ENCODE measurements at places on chromosomes 16 and 17.
A peak's percentile ranks its signal among the peaks of the same experiment; 100 is the strongest.

GRCh38 chr17:50020841-50021599, 26.0 kb upstream of the DLX3 start:
- no peak for DNase-seq

- DNase-seq, result no peak
Measured at GRCh38 chr16:24975428-24975889, 39.7 kb downstream of the ARHGAP17 start.

DNA sequence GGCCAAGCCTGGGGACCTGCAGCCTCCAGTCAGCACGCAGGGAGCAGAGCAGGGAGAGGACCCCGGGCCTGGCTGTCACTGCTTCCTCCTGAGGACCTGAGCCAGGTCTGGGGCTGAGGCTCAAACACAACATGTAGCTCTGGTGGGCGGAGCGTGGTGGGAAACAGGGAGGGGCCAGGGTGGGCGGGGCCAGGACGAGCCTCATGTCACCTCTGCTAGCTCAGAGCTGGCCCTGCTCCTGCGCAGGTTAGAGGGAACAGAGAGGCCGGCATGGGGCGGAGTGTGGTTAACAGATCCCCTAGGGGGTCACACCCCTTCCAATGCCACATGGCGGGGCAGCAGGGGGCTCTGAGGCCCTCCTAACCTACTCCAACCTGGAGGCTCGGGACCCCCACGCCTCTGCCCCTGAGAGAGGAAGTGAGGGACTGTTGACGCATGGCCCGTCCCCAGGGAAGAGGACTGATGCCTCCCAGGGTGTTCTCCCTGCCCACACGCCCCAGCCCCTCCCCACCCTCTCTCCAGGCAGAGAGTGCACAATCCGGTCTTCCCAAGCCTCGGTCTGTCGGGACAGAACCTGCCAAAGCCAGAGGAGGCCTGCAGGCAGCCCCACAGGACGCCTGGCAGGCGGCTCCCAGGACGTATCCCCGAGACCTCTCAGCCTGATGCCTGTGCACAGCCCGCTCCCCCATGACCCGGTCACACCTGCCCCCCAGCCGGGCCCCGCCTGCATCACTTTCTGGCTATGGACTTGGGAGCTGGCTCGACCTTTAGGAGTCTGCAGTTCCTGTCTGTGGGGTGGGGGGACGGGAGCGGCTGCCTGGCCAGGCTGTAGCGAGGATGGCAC, 15.2 kb downstream of the PIEZO1 start:
- DNase-seq, result no peak

- DNase-seq, result no peak
Measured at GRCh38 chr16:12087901-12088421, 111.4 kb downstream of the SNX29 start.

GRCh38 chr16:90047714-90048346, 28.6 kb upstream of the DBNDD1 start:
- no peak for DNase-seq

GRCh38 chr16:50274326-50275097, 8.2 kb downstream of the ADCY7 start:
- DNase-seq, result no peak

- no peak for DNase-seq
Measured at GRCh38 chr17:8117980-8118768, at the start of gene ALOXE3. Gene ALOXE3 (minus strand): TSS chr17:8118514. CDS start chr17:8117990, 524 bp downstream.

- DNase-seq, result no peak
Measured at GRCh38 chr16:74846714-74847113, 72.1 kb upstream of the FA2H start.

DNA sequence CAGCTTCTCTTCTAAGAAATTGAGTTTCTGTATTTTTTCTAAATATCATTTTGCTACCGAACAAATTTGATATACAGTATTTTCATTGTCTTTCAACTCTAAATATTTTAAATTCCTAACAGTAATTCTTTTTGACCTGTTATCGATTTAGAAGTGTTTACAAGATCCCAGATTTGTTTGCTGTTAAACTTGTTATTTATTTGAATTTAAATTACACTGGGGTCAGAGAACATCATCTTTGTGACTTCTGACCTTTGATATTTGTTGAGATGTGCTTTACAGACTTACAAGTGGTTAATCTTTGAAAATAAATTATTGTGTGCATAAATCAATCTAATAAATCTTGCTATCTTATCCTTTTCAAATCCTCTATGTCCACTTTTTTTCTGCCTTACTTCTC, 94.2 kb downstream of the ARHGAP44 start:
- DNase-seq, result no peak

DNA sequence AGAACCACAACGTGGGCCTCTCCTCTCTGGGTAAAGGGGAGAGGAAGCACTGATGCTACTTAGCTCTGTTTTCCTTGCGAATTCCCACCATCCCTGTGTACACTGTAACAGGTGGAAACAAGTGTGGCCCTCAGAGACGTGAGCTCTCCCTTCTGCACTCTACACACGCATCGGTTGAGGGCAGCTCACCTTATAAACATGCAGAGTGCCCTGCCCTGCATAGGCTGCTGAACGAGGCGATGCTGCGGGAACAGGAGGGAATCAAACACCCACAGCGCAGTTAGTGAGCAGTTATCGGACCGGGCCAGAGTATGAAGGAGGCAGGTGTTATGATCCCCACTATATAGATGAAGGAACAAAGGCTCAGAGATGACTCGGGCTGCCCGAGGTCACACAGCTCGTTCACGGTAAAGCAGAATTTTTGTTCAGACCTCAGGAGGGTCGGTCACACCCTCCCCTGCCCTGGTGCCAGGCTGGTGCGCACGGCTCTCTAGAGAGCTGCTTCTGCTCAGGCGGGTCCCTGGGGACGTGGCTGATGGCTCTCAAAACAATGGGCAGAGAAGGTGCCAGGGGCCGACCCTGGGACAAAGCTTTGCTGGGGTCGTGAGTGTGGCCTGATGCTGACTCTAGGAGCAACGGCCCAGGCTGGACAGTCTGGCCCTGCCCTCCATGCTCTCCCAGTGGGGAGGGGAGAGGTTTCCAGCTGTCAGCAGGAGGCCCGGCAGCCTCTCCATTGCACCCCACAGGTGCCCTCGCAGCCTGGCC, 68.5 kb downstream of the RPH3AL start:
- no peak for DNase-seq

- no peak for DNase-seq
Measured at GRCh38 chr16:29198231-29198630, 208.3 kb downstream of the NPIPB11 start.

DNA sequence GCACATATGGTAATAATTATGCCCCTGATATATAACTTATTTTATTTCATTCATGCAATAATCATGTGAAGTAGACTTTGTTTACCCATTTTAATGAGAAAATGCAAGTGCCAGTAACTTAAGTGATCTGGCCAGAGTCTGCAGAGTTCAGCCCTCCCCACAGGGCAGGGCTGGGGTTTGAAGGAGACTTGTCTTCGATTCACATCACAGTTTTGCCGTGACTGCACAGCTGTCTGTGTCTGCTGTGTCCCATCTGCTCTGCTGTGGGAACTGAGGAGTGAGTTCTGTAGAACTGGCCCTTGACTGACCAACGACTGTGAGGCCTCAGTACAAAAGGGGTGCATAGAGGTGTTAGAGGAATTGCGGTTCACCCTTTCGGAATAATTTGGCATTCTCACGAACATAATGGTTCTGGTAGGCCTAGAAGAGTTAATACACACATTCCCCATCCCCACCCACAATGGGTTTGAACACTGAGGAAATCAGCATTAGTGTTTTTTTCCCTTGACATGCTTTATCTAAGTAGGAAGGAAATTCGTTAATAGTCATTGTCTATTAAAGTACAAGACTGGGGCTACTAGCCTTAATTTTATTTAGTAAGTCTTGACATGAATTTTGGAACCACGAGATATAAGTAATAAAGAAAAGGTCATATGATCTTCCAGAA, 113.6 kb upstream of the MON1B start:
- DNase-seq, result no peak

DNA sequence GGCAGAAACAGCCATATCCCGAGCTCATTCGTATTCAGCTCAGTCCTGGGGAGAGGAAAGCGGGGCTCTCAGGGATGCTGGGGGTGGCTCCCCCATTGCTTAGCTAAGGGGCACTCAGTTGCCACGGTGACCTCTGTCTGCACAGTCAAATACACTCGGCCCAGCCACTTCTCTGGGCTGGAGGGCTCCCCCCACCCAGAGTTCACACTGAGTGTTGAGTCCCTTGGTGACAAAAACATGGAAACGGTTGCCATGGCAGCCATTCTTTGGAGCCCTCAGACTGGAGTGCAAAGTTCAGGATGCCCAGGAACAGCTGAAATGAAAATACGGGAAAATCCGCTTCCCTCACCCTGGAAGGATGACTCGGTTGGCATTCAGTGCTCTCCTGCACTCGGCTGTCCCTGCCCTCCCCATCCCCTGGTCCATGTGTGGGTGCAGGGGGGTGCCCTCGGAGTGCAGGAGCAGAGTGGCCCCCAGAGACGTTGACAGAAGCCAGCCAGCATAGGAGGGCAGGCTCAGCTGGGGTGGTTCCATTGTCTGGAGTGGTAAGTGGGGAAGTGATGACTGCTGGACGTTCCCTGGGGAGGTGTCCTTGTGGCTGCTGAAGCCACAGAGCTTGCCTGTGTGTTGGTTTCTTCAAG, 216.5 kb downstream of the NTN1 start:
- DNase-seq, result no peak

DNA sequence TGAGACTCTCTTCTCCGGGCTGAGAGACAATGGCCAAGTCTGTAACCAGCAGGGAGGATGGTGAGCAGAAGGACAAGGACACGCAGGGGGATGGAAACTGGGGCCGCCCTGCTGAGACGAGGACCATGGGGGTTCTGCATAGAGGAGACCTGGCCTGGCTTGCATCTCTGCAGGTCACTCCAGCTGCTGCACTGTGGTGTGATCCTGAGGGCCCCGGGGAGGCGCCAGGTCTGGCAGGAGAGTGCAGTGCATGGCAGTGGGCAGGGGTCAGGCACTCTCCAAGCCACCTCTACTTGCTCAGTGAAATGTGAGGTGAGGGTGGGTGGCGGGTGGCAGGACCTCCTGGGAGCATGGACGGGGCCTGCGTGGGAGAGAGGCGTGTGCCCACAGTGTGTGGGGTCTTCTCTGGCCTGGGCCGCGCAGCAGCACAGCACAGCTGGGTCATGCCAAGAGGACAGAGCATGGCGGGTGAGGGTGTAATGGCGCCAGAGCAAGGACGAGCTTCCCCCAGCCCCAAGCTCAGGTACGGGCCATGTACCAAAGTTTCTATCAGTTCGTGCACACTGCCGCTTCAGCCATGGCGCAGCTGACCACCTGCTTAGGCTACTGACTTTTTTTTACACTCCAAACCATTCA, 43.1 kb downstream of the KLHDC4 start:
- DNase-seq, result peak; percentile 30

DNA sequence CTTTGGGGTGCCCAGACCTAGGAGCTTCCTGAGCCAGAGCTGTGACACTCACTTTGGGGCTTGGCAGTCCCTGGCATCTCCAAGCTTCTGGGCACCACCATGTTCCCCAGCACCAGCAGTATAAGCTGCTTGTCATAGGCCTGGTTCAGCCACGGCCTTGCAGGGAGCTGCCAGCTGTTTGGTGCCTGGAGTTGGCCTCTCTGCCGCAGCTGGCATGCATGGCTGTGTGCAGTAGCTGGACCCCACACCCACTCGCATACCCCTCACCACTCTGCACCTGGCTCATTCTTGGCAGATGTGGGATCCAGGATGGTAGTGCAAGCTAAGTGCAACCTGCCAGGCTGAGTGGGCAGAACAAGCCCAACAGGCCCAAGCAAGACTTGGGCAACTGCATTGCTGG, 73.4 kb upstream of the BRD7 start:
- no peak for DNase-seq

DNA sequence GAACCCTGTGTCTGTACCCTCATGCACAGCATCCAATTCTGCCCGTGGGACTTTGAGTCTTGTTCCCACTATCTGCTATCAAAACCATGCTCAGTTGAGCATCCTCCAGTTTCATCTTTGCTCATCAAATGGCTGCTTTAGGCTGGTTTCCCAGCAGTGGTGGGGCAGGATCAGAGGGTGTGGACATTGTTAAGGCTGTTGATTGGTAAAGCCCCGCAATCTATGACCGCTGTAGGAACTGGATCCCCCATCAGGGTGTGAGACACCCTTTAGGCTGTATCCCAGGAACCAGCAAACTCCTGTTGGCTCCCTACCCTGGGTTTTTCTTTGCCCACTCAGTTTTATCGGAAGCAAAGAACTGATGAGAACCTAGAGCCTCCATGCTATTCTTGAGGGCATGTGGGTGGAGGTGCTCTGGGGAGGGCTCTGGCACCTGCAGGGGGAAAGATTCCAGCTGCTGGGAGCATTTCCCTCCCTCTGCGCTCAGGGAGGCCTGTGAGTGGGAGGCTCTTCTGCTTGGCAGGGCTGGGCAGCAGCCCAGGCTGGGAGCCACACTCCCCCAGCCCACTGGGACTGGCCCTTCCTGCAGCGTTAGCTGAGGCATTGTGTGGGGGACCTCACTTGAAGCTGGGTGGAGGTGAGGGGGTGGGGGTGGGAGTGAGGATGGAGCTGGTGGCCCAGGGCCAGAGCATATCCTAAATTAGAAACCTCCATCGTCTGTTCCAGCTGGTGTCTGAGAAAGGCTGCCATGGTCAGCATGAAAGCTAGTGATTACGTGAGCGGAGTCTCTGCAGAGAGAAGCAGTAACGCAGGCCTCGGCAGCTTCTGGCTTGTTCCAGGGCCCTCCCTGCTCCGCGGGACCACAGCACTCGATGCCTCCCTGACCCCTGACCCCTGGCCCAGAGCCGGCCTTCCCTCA, 160.6 kb downstream of the IRF8 start:
- DNase-seq, result no peak

- no peak for DNase-seq
Measured at GRCh38 chr17:27541301-27542023, 85.2 kb downstream of the KSR1 start.

DNA sequence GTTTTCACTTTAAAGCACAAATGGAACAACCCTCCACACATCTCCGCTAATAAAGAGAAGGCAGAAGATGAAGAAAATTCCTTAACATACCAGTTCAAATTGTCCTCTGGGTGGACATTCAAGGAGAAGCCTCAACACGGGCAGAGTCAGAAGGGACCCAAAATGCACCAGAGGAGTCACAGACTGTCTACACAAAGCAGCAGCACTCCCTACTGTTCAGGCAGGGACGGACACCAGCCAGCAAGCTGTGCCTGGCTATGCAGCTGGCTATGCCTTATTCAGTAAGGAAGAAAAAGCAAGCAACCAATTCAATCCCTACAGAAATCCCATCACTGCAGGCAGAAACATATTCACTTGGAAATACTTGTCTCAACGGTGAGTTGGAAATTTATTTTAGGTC, 8.1 kb downstream of the DNAJC7 start:
- peak; percentile 80 for DNase-seq

- no peak for DNase-seq
Measured at GRCh38 chr17:65235284-65235683, 98.1 kb downstream of the RGS9 start.

Data from nucleus accumbens (tissue), 56 donors.